ENCODE measurements at places on chromosomes 7 and 10.

GRCh38 chr7:106871793-106872571 is 6.9 kb downstream of the PIK3CG start:
- no peak for DNase-seq

- DNase-seq: no peak
These were observed 128.2 kb downstream of the UBE2H start for GRCh38 chr7:129824291-129825208.

GRCh38 chr7:27730112-27730511 is 9.8 kb upstream of the TAX1BP1 start:
- no peak for DNase-seq

- DNase-seq: no peak
These were observed 144.6 kb downstream of the NRCAM start for GRCh38 chr7:108311446-108312168.

- no peak for DNase-seq
These were observed 85.6 kb downstream of the ST8SIA6 start for GRCh38 chr10:17368708-17369272.

GRCh38 chr10:28273343-28273742 is 29.5 kb downstream of the MPP7 start:
- no peak for DNase-seq

GRCh38 chr7:17304926-17305325 is 6.5 kb downstream of the AHR start:
- no peak for DNase-seq

GRCh38 chr10:4344492-4344994 is 481.5 kb upstream of the AKR1E2 start:
- no peak for DNase-seq

- DNase-seq: no peak
These were observed 73.2 kb downstream of the AMZ1 start for GRCh38 chr7:2761131-2761624.

DNA sequence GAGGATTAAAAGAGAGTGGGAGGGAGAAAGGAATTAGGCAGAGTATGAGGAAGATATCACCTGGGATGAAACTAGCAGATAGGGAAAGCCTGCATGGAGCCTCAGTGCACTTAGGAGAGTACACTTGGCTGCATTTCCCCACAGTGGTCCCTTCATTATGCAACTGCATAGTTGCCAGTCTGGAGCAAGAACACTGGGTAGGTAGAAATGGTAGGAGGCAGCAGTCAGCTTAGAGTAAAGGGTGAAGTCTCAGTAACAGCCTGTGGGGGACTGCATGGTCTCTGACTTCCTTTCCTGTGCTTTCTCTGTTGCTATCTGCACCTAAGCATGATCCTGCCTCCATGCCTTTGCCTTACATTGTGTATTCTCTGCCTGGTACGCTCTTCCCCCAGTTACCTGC is 14.0 kb upstream of the PCGF5 start:
- DNase-seq: no peak

- DNase-seq: no peak
These were observed 8.0 kb downstream of the SAR1A start for GRCh38 chr10:70162151-70162891.

GRCh38 chr7:74173074-74173473 is 1.1 kb upstream of the EIF4H start:
- no peak for DNase-seq

- no peak for DNase-seq
These were observed 133.0 kb downstream of the SFMBT2 start for GRCh38 chr10:7277867-7278266.

DNA sequence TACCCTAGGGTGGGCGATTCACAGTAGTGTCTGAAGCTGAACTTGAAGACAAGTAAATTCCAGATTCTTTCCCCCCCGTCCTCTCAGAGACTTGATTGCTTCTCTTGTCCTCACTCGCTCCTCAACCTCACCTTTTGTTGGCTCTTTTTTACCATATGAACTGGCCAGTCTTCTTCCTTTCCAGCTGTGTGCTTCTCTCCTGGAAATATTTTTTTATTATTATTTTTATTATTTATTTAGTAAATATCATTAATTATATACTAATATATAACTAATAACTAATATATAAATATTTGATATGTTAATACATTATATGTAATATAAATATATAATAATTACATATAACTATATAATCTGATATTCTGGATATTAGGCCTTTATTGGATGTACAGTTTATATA is 484.3 kb downstream of the GALNT17 start:
- DNase-seq: no peak

GRCh38 chr7:81430761-81431160 is 339.1 kb downstream of the HGF start:
- DNase-seq: no peak
